Kidney tubule cell (primary cell): ENCODE measurements at places on chromosomes 5 and 9.
A peak's percentile ranks its signal among the peaks of the same experiment; 100 is the strongest.

- no peak for DNase-seq
Measured at GRCh38 chr9:89911721-89912604, 307.2 kb downstream of the GADD45G start.

DNA sequence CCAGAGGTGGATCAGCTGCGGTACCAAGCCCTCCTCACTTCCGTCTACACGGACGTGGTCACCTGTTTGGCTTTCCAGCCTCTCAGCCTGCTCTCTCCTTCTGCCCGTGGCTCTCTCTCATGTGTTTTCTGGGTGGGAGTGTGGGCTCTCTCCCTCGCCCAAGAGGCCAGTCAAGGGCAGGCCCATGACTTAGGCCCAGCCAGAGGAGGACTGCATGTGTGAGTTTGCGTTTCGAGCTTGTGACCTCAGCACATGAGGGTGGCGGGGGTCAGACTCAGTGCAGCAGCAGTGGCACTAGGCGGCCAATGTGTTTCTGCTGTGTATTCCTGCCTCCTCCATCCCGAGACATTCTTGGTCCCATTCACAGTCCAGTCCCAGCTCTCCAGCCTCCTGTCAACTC, 82.5 kb upstream of the SMIM23 start:
- DNase-seq = no peak

GRCh38 chr5:127517110-127517479, 345 bp upstream of the PRRC1 start:
- no peak for DNase-seq

GRCh38 chr5:131640043-131640856, 5.2 kb upstream of the RAPGEF6 start:
- DNase-seq = peak; percentile 66

- peak; percentile 10 for DNase-seq
Measured at GRCh38 chr5:93385655-93386054, 195.4 kb downstream of the NR2F1-AS1 start.

GRCh38 chr9:105694848-105695581, 674 bp downstream of the TMEM38B start:
- DNase-seq = peak; percentile 60

DNA sequence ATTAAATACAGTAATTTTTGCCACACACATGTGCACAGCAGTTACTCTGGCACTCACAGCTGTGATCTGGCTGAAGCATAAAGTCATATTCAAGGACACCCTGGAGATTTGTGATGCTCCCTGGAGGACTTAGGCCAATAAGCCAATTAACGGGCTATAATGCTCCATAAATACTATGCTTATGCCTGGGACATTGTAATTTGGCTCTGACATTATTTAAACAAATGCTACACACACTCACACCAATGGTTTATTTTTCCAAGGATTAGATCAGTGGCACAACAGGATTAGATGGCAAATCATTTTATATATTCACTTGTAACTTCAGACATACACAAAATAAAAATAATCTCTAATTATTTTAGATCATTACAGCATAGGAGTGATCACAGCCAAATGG, 111.2 kb downstream of the LMNB1 start:
- DNase-seq = no peak

DNA sequence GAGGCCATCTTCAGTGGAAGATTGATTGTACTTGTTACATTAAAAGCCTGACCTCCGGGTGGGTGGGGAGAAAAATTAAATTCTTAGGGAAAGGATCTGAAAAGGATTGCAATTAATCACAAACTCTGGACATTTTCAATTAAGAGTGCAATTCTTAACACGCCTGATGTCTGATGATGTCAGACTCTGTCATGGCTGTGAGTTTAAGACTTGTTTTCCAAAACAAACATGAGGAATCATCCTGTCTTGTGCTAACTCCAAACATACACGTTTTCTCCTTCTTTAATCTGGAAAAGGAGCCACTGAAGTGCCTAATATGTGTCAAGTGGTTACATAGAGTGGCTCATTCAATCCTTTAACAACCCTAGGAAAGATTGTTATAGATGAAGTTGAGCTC, 60.4 kb upstream of the SMIM23 start:
- no peak for DNase-seq

GRCh38 chr9:9099646-9100045, 1300.1 kb upstream of the DMAC1 start:
- no peak for DNase-seq

DNA sequence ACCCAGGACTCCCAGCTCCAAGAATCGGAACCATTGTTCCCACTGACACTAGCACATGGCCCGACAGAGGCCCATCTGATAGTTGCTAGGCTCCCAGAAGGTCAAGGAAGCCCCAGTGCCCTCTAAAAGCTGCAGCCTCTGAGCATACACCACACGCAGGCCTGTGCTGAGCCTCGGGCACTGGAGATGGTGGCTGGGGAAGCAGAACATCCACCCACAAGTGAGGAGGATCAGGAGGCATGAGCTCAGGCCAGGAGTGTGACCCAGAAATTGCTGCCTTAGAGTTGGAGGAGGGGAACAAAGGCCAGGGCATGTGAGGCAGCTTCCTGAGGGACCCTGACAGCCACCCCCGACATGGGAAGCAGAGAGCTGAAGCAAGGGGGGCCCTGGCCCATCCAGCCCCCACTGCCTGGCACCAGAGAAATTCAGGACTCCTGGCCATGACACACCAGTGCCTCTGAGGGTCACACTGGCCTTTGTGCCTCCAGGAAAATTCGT, 21.4 kb downstream of the IPPK start:
- no peak for DNase-seq

- no peak for DNase-seq
Measured at GRCh38 chr5:33537240-33537639, 96.5 kb downstream of the TARS1 start.

DNA sequence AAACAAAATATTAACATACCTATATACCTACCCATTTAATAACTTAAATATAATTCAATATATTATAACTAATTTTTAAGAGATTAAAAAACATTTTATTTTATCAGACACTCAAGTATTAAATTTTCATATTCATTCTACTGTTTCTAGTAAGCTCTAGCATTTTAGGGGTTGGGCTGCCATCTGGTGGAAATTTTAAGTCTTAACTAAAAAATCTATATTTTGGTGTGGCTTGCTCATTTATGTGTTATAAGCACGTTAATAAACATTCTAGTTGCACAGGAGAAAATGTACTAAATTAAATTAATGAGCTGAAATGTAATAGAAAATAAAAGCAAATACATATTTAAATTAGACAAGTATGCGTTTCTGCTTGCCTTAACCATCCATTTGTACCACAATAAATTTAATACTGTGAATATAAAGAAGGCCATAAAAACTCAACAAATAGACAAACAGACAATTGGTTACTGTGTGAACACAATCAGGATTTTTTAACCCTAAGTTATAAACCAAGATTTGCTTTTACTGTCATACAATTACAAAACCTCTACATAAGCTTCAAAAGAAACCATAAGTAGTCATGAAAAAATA, 1728.3 kb upstream of the CDH9 start:
- DNase-seq = peak; percentile 50

DNA sequence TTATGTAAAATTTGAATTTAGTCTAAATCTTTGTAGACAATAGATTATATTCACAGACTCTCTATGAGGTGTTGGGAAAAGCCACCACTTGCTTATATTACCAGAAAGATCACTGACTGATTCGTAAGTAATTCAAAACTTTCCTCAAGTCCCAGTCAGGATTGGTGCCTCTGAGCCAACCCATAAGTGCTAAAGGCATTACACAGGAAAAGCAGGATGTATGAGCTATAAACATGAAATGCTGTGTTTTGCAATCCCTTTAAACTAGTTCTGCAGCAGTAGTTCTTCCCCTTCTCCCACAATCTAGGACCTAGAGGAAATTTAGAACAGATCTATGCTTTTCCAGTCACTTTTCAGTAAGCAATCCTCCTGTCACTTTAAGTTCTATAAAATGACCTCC, 48.0 kb downstream of the SHLD3 start:
- no peak for DNase-seq

DNA sequence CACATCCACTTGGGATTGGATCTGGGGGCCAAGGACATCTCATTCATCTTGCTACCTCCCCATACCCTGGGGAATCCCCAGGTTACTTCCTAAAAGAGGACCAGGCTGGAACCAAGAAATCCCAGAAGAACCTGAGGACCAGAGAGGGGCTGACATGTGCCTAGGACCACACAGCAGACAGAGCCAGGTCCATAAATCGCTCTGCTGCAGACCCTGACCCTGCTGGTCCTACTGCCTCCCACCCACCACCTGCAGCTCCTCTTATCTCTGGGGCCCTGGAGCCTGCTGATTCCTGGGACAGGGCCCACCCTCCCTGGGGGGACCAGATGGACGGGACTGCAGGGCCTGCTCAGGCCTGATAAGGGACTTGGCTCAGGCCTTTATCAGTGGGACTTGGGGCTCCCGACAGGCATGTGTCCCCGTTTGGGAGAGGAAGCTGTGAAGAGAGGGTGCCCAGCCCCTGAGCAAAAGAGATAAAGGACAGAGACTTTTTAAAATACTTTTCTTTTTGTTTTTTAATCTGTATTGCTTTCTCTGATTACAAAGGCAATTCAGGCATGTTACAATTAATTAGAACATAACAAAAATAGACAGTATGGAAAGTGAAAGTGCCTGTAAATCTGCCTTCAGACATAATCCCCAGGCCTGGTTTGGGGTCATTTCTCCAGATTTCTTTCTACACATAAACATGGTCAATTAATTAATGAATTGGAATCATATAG, 101.3 kb upstream of the LARP1 start:
- no peak for DNase-seq

- DNase-seq = peak; percentile 37
Measured at GRCh38 chr5:113487416-113487780, 855 bp downstream of the MCC start.

DNA sequence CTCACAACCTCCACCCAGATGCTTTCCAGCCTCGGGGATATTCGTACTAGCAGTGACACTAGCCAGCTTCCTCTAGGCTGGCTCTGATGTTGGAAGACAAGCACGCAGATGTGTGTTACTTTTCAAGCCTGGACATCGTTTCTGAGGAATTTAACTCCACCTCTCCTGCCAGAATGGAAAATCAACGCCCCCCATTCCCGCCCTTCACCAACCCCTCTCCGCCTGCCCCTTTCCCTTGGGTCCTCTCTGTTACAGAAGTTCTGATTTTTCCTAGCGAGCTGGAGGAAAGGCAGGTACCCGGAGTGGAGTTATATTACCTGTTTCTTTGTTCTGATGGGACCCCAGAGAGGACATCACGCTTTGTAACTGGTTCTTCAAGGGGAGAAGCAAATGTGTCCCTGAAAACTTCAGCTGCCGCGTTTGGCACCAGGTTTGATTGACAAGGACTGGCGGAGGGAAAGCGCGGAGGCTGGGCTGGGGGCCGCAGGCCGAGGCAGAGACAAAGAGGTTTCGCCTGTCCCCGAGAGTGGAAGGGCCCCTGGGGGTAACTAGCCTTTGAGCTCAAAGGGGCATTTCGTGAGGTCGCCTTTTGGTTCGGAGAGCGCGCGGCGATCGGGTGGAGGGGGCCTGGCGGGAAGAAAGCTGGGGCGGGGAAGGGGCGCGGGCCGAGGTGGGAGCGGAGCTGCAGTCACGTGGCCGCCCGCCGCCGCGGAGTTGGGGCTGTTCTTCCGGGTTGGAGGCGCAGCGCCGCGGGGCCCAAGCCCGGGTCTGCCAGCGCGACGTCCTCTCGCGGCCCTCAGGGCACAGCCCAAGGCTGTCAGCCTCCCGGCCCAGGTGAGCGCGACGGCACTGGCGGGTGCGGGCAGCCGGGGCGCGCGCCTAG, at the start of gene NNT:
Gene NNT (plus strand): TSS at position 720 of the 883 bp plus-strand sequence. CDS start 6,016 bp downstream, outside the sequence.
- DNase-seq = peak; percentile 72

GRCh38 chr9:108662956-108663355, 192.8 kb downstream of the ACTL7B start:
- DNase-seq = no peak

DNA sequence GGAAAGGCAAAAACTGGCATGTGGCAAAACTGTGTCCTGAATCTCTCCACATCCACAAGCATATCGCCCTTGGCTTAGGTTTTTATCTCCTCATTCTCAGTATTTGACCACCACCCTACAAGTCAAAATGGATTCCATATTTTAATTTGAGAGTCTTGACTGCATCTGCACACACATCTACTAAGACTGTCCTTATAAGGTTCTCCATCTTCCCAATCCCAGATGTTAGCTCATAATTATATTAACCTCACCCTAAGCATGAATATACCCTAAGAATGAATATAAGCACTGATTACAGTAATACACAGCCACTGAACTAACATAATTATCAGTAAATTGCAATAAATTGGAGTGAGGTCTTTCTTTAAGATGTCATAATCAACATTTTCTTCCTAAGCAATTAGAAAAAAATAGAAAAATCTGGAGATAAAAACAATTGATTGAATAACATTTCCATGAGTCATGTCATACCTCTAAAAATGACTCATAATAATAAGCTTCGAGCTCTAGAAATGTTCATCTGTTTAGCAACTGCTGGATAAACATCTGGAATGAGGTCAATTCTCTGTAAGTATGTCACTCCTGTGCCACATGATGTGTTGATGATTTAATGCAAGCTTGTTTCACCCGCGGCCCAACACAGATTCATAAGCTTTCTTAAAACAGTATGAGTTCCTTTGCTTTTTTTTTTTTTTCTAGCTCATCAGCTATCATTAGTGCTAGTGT, 39.9 kb upstream of the PAM start:
- DNase-seq = peak; percentile 79

DNA sequence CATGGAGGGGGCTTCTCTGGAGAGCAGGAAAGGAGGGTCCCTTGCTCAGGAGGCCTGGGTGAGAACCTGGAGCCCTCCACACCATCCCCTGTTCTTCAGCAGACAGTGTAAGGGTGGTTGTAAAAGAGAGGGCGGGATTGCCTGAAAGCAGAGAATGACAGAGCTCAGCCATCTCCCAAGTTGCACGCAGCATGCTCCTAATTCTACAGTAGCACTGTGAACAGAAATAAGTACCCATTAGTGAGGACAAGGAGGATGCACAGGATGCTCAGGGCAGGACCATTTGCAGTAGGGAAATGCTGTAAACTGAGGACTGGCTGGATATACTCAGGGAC, 8.4 kb downstream of the CCDC69 start:
- no peak for DNase-seq

DNA sequence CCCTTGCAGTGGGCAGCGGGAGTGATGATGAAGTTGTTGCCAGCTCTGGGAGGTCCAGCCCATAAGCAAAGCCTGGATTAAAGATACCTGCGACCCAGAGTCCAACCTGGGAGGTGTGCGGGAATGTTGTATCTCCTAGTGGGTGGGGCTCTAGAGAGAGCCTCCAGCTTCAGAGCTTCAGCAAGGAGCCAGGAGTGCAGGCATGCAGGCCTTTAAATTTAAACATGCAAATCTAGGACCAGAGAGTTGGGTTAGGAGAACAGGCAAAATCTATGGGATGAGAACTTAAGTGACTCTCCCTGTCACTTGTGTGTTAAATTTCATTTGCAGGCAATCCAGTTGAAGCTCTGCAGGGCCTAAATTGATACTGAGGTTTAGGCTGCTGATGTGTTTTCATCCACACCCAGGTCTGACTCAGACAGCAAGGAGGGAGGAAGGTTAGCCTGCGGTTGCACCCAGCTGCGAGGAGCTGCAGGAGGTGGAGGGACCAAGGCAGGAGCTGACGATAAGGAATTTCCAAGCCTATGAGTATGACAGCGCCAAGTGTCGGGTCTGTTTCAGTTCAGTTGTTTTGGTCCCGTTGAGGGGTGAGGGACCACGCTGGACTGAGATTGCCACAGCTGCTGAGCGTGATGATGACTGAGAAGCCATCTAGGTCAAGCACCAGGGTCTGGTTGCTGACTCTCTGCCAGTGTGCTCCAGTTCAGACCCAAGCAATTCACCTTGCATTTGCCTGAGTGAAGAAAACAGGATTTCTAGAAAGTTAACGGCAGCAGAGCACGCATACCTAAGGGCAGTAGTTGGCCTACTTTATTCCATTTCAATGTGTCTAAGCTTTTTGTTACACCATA, 243.0 kb downstream of the ICE1 start:
- DNase-seq = peak; percentile 51

GRCh38 chr5:73641811-73642210, 15.8 kb downstream of the ARHGEF28 start:
- no peak for DNase-seq
